ENCODE measurements at places on chromosomes 12 and 14.
A peak's percentile ranks its signal among the peaks of the same experiment; 100 is the strongest.

DNA sequence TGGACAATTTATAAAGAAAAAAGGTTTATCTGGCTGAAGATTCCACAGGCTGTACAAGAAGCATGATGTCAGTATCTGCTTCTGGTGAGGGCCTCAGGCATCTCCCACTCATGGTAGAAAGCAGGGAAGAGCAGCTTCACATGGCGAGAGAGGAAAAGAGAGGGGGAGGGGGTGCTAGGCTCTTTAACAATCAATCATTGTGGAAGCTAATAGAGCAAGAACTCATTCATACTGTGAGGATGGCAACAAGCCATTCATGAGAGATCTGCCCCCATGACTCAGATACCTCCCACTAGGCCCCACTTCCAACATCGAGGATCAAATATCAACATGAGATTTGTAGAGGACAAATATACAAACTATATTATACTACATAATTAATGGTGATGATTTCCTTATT, 361.9 kb upstream of the FAR2 start:
- H3K27ac ChIP-seq: no peak overlapping the region
- no peaks in the 10 kb centered on the region for H3K36me3 ChIP-seq
- DNase-seq: no peak
- H3K4me3 ChIP-seq: no peak overlapping the region
- no peaks in the 10 kb centered on the region for H3K4me1 ChIP-seq

DNA sequence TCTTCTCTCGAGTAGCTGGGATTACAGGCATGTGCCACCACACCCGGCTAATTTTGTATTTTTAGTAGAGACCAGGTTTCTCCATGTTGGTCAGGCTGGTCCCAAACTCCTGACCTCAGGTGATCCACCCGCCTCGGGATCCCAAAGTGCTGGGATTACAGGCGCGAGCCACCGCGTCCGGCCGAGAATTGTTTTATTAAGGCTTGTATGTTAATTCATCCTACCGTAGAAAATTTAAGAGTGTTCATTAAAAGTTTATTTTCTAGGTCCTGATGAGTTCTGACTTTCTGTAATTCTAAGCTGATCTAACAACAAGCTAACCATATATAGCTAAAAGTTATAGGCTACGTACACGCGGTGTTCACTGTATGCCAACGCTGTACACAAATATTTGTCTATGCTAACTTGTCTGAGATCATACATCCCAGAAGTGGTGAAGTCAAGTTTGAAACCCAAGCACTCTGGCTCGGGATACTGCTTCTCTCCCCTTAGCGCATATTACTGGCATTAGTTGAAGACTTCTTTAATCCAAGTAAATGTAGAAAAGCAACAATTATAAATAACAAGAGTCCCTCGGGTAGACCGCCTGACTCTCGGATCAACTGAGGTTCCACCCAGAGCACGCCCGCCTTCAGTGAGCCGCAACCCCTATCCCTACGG, 570 bp upstream of the MRPS35 start:
- H3K27me3 ChIP-seq: no peaks in the 10 kb centered on the region
- H3K4me1 ChIP-seq: peaks cover 24% of the 10 kb centered on the region
- H3K27ac ChIP-seq: peak overlapping the region; percentile 89
- peaks cover 3% of the 10 kb centered on the region for H3K36me3 ChIP-seq
- H3K4me3 ChIP-seq: peak overlapping the region; percentile 73

- no peaks in the 10 kb centered on the region for H3K27me3 ChIP-seq
- H3K36me3 ChIP-seq: peaks cover 13% of the 10 kb centered on the region
- H3K27ac ChIP-seq: no peak overlapping the region
- no peak for DNase-seq
- H3K4me3 ChIP-seq: no peak overlapping the region
These were observed 7.6 kb downstream of the NOC4L start for GRCh38 chr12:132151766-132152410.

DNA sequence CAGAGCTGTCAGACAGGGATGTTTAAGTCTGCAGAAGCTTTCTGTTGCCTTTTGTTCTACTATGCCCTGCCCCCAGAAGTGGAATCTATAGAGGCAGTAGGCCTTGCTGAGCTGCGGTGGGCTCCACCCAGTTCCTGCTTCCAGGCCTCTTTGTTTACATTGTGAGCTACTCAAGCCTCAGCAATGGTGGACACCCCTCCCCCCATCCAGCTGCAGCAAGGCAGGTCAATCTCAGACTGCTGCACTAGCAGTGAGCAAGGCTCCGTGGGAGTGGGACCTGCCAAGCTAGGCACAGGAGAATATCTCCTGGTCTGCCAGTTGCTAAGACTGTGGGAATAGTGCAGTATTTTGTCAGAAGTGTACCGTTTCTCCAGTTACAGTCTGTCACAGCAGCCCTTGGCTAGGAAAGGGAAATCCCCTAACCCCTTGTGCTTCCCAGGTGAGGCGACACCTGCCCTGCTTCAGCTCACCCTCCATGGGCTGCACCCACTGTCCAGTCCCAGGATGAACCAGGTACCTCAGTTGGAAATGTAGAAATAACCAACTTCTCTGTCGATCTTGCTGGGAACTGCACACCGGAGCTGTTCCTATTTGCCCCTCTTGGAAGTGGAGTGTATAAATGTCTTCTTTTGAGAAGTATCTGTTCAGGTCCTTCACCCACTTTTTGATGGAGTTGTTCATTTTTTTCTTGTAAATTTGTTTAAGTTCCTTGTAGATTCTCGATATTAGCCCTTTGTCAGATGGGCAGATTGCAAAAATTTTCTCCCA, 213.5 kb upstream of the SLC38A2 start:
- H3K36me3 ChIP-seq: no peaks in the 10 kb centered on the region
- no peak overlapping the region for H3K4me3 ChIP-seq
- DNase-seq: peak; percentile 92
- peaks cover 10% of the 10 kb centered on the region for H3K4me1 ChIP-seq

- H3K27me3 ChIP-seq: no peaks in the 10 kb centered on the region
- no peak overlapping the region for H3K4me3 ChIP-seq
- H3K27ac ChIP-seq: no peak overlapping the region
- H3K36me3 ChIP-seq: no peaks in the 10 kb centered on the region
- no peak for DNase-seq
These were observed 297.8 kb downstream of the PRKD1 start for GRCh38 chr14:29629839-29630238.

DNA sequence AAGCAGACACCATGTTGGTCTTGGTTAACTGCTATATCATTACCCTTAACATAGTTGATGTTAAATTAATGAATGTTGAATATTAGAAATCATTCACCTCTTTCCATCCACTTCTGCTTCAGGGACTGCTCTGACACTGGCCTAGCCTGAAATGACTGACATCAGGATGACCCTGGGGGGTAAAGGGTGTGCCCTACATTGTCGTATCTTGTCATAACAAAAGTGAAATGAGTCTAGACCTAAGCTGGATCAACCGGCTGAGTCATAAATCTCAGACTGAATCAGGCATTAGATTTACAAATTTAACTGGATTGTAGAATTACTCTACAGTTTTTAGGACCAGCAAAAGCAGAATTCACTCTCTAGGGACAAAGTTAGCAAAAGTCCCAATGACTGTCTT, 35.3 kb downstream of the KICS2 start:
- no peaks in the 10 kb centered on the region for H3K27me3 ChIP-seq
- no peak overlapping the region for H3K4me3 ChIP-seq
- no peak for DNase-seq

DNA sequence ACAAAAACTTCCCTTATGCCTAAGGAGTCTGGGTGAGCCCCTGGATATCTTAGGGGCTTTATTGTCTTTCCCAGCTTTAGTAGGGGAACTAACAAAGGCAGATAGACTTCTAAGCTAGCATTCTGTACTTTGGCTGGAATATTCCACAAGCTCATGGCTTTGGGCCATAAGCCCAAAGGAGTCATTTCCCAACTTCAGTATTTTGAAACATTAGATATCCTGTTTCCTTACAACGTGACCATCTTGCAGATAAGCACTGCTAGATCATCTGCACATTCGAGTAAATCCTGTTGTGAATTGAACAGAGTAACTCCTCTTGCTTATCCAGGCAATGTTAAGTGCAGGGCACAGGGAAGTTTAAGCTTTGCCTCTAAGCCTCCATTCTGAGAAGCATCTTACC, 70.6 kb upstream of the ACTN1 start:
- DNase-seq: no peak
- H3K27me3 ChIP-seq: no peaks in the 10 kb centered on the region
- peaks cover 23% of the 10 kb centered on the region for H3K36me3 ChIP-seq
- H3K4me3 ChIP-seq: no peak overlapping the region

DNA sequence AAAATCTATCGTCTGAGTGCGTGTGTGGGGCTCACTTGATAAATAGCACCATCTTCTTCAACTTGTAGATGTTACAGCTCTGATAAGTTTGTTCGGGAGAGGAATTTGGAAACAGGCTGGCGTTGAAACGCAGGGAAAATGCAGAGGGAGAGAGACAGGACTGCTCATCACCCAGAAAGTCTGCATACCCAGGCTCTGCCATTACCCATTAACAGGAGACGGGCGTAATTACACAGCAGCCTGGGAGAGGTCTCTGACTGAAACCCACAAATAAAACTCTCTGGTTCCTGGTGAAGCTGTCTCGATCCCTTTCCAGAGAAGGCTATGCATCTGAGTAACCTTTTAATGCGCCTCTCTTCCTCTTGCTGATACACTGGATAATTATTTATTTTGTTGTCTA, 547.3 kb downstream of the BCL11B start:
- DNase-seq: no peak
- no peaks in the 10 kb centered on the region for H3K36me3 ChIP-seq
- no peak overlapping the region for H3K27ac ChIP-seq

DNA sequence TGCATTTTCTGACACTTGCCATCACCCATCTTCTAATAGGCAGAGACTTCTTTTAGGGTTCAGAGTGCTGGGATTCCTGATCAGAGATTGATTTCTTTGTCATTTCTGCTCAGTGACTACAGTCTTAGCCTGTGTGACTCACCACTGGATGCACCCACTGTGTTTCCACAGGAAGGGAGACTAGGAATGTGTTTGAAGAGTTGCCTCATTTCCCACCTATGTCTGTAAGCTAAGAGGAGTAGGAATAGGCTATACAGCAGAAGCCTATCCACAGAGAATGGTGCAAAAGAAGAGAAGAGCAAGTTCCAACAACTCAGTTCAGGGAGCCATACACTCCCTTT, 60.2 kb upstream of the ACTN1 start:
- no peaks in the 10 kb centered on the region for H3K27me3 ChIP-seq
- no peak for DNase-seq
- no peaks in the 10 kb centered on the region for H3K36me3 ChIP-seq
- no peak overlapping the region for H3K4me3 ChIP-seq
- H3K27ac ChIP-seq: peak overlapping the region; percentile 71

DNA sequence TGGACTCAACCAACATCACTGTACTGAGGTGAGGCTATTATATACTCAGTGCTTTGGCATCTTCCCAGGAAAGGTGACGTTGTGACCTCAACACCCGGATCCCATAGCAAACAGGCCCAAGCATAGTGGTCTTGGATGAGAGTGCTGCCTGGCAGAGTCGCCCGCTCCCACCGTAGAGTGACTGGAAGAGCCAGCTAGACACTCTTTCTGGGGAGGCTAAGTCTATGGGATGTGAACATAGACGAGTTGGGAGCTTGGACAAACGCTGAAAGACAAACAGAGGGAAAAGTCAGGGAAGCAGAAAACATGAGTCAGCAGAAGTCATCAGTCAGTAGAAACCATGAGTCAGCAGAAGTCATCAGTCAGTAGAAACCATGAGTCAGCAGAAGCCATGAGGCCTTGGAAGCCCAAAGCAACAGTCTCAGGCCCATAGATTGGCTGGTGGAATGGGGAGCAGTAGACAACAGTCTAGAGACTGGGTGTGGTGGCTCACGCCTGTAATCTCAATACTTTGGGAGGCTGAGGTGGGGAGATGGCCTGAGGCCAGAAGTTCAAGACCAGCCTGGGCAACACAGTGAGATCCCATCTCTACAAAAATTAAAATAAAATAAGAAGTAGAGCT, 66.4 kb upstream of the MAP1LC3B2 start:
- DNase-seq: peak; percentile 32
- no peaks in the 10 kb centered on the region for H3K36me3 ChIP-seq

- H3K27ac ChIP-seq: no peak overlapping the region
- H3K4me3 ChIP-seq: no peak overlapping the region
- no peaks in the 10 kb centered on the region for H3K27me3 ChIP-seq
- H3K4me1 ChIP-seq: no peaks in the 10 kb centered on the region
These were observed 89.6 kb upstream of the ATF7IP start for GRCh38 chr12:14275886-14276285.

- no peak for DNase-seq
- H3K27me3 ChIP-seq: no peaks in the 10 kb centered on the region
- no peak overlapping the region for H3K4me3 ChIP-seq
- H3K27ac ChIP-seq: no peak overlapping the region
- H3K36me3 ChIP-seq: no peaks in the 10 kb centered on the region
These were observed 31.8 kb downstream of the PELI2 start for GRCh38 chr14:56149995-56150394.

GRCh38 chr14:101790232-101790631, 28.7 kb downstream of the PPP2R5C start:
- no peaks in the 10 kb centered on the region for H3K4me1 ChIP-seq
- no peaks in the 10 kb centered on the region for H3K36me3 ChIP-seq
- no peak overlapping the region for H3K27ac ChIP-seq
- DNase-seq: no peak

DNA sequence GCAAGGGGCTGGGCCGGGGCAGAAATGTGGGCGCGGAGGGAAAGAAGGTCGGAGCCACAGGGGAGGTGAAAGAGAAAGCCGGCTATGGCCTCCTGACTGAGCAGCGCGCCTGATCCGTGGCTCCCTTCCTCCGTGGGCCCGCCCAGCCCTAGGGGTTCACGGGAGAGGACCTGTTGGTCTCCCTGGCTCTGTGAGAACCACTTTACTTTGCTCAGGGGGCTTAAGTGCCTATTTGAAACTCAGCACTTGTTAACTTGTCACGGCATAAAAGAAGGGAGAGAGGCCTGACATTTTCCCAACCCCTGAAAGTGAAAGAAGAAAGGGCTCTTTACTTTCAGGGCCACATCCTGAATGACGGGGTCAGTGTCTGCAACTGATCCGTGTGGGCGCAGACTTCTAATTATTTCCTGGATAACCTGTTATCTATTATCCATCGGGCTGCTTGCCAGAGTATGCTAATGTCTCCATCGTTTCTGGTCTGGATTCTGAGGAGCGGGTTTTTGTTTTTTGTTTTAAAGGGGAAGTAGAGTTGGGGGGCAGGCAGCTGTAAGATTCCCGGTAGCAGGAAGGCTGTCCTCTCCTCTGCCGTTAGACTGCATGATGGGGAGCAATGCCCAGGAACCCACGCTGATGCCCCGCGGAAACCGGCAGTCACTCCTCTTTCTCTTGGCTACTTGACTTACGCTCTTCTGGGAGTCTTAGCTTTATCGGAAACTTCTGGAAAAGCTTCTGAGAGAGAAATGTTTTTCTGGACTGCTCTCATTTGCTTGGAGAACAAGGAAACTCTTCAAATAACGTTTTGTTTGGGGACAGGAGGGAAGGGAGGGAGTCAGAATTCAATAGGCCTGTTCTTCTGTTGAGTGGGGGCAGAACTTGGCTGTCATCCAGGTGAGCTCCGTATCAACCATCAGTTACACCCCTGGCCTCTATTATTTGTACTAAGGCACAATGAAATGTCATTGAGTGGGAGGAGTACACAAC, 127.7 kb upstream of the MAX start:
- no peaks in the 10 kb centered on the region for H3K36me3 ChIP-seq
- peak; percentile 83 for DNase-seq
- peak overlapping the region; percentile 96 for H3K27ac ChIP-seq
- peaks cover 56% of the 10 kb centered on the region for H3K4me1 ChIP-seq
- H3K27me3 ChIP-seq: no peaks in the 10 kb centered on the region

Measured in stomach (tissue), 19 donors.